ENCODE measurements at places on chromosomes 7 and 10.

DNA sequence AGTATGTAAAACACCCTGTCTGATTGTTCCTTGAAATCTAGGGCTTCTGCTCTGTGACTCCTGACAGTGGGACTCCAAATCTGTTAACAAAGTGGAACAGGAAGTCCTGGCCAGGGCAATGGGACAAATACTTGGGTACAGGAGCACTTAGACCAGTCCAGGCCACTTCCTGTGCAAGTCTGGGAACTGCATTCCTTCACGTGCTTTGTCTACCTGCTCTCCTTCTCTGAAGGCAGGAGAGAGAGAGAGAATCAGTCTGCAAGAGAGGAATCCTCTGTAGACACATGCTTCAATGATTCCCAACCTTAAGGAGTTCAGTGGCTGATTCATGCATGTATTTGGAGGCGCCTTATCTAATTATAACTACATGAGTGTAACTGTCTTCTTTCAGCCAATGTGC, 530.2 kb downstream of the GATA3 start:
- no peak for DNase-seq

DNA sequence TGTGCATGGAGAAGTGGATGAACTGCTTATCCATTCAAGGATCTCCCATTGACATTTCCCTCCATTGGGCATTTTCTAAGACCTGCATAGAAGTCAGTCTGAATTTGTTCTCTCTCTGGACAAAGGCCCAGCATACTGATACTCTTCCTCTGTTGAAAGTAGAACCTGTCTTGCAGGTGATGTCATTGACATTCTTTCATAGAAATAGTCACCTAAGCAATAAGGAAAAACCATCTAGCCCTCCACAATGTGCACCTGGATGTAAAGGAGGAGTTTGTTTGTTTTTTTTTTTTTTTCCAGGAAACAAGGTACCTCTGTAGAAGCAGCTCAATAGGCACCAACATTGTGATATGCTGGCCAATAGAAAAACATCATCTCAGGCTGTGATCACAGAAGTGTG, 150.4 kb downstream of the DPY19L1 start:
- no peak for DNase-seq

GRCh38 chr10:28047061-28047460, 48.2 kb upstream of the ODAD2 start:
- DNase-seq: no peak

DNA sequence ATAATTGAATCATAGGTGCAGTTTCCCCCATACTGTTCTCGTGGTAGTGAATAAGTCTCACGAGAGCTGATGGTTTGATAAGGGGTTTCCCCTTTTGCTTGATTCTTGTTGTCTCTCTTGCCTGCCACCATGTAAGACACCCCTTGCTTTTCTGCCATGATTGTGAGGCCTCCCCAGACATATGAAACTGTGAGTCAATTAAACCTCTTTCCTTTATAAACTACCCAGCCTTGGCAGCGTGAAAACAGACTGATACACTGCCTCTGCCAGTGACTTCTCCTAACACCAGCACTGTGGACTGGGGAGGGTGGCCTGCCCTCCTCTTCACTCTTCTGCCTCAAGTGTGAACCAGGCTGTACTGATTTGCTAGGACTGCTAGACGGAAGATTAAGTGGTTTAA, 108.6 kb downstream of the RAB11FIP2 start:
- DNase-seq: no peak

DNA sequence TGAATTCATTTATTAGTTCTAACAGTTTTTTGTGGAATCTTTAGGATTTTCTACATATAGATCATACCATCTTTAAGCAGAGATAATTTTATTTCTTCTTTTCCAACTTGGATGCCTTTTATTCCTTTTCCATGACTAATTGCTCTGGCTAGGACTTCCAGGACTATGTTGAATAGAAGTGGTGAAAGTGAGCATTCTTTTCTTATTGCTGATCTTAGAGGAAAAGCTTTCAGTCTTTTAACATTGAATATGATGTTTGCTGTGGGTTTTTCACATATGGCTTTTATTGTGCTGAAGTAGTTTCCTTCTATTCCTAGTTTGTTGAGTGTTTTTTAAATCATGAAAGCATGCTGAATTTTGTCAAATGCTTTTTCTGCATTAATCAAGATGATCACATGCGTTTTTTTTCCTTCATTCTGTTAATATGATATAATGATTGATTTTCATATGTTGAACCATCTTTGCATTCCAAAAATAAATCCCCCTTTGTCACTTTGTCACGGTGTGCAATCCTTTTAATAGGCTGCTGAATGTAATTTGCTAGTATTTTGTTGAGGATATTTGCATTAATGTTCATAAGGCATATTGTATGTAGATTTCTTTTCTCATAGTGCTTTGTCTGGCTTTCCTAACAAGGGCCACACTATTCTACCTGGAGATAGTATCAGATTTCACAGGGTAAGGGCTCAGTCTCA, 92.9 kb downstream of the ZNF467 start:
- no peak for DNase-seq

GRCh38 chr7:33395340-33395739, 266.0 kb downstream of the BBS9 start:
- no peak for DNase-seq

- no peak for DNase-seq
Measured at GRCh38 chr7:158261362-158262235, 326.0 kb downstream of the PTPRN2 start.

DNA sequence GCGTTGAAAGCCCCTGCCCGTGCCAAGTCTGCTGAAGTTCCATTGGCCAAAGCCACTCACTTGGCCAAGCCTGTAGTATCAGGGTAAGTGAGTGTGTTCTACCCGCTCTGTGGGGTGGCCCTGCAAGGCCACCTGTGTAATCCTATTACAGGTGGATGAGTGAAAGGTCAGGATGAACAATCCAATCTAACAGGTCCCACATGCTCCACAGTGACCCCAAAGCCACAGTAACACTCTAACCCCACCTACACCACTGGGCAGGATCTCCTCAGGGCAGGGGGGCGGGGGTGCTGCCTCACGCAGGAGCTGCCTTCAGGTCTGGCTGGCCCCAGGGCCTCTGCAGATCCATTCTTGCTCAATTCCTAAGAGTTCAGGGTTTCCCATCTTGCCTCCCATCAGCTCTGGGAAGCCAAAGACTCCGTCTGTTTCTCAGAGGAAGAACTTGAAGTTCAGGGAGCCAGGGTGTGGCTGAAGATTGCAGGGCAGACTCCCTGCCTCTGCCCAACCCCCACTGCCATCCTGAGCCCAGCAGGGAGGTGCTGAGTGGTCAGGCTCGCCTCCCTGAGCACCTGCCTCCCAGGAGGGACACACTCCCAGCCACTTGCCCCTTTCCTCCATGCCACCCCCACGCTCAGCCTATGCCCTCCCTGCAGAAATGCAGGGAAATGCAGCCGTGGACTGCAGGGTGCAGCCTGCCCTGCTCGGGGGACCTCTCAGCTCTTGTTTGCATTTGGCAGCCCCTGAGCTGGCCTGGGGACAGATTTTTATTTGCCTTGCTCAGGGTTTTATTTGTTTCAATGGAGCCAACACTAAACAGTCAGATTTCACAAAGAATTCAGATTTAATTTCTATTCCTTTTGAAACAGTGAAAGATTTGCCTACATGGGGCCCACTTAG, 9.8 kb upstream of the COMTD1 start:
- no peak for DNase-seq

DNA sequence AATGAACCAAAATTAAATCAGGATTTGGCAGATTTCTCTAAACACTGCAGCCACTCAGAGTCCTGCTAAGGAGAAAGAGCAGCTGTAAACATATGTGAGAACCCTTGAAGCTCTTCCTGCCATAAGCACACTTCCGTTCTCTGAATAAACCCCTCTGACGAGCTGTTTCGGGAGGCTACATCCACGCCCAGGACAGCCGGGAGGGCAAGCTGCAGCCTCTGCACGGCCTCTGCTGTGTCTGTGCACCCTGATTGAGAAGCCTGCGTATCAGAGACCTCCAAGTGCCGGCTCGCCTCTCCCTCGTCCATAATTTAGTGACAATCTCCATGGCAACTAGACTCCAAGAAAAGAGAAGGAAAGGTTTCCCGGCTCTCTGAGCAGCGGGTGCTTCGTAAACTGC, 114.4 kb downstream of the PTPRN2 start:
- no peak for DNase-seq

- DNase-seq: no peak
Measured at GRCh38 chr7:36272211-36272566, 117.5 kb upstream of the ANLN start.

- no peak for DNase-seq
Measured at GRCh38 chr7:32163896-32164295, 93.7 kb upstream of the PDE1C start.

All from CD4-positive, alpha-beta T cell treated with Interleukin-17A for 1 hour (primary cell).